ENCODE measurements at places on chromosomes 2 and 18.

- peak; percentile 38 for DNase-seq
Measured at GRCh38 chr2:19774805-19775176, 127.0 kb downstream of the TTC32 start.

- DNase-seq: peak; percentile 20
Measured at GRCh38 chr2:61689568-61689967, 151.4 kb upstream of the XPO1 start.

DNA sequence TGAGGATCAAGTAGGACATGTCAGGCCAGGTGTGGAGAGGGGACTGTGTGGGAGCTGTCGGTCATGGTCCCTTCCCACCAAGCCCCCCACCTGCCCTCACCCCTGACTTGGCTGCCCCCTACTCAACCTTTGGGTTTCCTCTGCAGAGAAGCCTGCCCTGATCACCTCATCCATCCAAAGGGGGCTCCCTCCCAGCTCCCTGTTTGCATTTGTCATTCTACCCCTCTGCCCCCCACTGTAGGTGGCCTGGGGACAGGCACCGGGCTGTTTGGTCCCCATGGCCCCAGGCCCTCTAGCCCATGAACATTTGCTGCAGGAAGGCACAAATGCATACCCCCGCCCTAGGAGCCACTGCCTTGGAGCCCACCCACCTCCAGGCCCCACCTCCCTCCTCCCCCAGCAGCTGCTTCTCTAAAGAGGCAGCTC lies 115.0 kb downstream of the SMAD7 start:
- no peak for DNase-seq

- DNase-seq: peak; percentile 96
Measured at GRCh38 chr2:100292022-100292580, 30.2 kb downstream of the LONRF2 start.

DNA sequence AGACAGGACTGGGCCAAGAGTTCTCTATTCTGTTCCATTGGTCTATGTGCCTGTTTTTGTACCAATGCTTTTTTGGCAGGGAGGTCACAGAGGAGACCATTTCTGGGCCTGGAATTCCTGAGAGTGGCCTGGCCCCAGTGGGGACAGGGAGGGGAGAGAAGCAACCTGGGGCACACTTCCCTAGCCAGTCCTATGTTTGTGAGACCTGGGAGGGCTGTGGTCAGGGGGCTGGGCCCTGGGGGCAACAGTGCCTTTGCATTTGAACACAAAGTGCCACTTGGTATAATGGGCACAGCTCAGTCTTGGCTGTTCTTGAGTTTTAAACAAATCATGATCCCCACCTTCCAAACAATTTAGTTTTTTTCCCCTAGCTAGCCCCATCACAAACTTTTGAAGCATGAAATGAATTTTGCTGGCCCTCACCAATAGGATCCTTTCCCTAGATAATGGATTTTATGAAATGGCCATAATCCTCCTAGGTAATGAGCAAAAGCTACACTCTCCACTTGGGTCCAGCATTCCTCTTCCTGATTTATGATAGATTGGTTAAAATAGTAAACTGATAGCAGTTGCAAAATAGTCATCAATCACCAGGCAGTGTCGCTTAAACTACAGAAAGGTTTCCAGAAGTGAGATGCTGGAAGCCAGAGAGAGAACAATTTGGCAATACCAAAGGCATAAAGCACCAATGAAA lies 133.5 kb downstream of the GLI2 start:
- no peak for DNase-seq

DNA sequence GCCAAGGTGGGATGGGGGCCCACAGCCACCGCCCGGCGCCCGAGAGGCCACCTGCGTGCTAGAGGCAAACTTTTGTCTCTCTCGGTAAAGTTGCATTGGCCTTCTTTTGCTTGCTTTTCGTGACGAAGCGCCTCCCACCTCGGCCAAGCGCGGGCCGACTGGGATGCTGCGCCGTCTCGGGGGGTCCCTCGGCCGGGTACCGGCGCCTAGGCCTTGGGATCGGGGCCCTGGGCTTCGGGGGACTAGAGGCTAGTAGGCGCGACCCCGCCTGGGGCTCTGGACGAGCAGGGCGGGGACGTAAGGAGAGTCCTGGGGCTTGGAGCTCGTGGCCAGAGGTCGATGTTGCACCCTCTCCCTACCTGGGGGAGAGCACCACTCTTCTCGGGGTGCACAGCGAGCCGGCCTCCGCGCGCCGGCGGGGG lies 545 bp downstream of the GLI2 start:
- DNase-seq: no peak

DNA sequence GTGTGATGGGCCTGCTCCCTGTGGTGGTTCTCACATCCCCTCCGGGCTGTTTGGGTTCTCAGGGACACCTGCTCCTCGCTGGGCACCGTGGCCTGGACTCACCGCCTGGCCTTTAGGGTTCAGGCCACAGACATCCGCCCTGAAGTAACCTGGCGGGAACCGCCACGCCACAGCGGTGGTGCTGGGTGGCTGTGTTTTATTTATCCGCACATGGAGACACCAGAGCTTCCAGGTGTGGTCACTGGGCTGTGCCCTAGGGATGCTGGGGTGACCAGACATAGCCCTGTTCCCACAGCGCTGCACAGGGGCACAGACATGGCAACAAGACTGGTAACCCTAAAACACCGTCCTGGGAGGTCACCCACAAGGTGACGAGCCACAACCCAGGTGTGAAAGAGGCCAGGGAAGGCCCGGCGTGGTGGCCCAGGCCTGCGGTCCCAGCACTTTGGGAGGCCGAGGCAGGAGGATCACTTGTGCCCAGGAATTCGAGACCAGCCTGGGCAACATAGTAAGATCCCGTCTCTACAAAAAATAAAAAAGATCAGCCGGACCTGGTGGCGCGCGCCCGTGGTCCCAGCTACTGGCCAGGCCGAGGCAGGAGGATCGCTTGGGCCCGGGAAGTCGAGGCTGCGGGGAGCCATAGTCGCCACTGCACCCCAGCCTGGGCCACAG lies 649 bp upstream of the HSBP1L1 start:
- no peak for DNase-seq

GRCh38 chr2:121471532-121472469 lies 58.9 kb upstream of the RNU4ATAC start:
- DNase-seq: peak; percentile 79
